ENCODE measurements at places on chromosomes 11 and 22.
A peak's percentile ranks its signal among the peaks of the same experiment; 100 is the strongest.

DNA sequence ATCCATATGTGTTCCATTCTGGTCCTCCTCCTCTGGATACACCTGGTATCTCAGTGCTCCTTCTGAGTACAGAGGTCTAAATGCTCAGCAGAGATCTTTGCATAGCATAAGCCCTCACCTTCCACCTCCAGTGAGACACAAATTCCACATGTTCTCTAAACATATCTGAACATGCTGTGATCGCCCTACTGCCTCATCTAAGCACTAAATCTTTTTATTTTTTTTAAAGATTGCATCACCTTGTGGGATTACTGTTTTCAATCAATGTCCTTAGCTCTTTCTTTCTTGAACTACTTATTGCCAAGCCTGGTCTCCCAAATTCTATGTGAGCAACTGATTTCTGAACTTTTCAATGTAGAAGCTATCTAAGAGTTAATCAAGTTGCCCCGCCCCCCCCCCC is 113.4 kb downstream of the TRPC6 start:
- no peak for DNase-seq

DNA sequence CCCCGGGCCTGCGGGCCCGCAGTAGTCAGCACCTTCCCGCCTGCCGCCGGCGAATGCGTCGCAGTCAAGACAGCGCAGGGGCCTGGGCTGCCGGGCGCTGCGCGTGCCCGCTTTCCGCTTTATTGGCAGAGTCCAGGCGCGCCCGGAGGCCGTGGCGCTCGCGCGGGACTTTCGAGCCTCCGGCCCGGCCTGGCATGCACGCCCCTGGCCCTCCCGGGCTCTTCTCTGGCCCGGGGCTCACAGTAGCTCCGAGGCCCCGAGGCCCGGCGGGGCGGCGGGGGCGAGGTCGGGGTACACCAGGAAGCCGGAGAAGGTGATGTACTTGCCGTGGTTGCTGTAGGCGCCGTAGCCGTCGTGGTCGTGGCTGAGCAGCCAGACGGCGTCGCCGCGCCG is 3.1 kb downstream of the FAM180B start:
- no peak for DNase-seq

DNA sequence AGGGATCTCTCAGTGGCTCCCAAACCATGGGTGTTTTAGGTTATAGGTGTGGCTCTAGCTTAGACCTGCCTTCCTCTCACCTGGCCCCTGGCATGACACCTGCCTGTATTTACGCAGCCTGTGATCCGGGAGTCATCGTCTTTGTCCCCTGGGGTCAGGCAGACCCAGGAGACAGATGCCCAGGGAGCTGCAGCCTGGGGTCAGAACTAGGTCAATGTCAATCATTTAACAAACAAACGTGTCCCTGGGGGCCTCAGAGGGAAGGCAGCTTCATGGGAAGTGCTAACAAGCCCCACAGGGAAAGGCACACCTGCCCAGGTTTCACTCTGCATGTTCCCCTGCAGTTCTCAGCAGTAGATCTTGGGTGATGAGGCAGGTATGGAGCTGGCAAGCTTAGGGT is 12.0 kb downstream of the BACE1-AS start:
- DNase-seq = peak; percentile 67

DNA sequence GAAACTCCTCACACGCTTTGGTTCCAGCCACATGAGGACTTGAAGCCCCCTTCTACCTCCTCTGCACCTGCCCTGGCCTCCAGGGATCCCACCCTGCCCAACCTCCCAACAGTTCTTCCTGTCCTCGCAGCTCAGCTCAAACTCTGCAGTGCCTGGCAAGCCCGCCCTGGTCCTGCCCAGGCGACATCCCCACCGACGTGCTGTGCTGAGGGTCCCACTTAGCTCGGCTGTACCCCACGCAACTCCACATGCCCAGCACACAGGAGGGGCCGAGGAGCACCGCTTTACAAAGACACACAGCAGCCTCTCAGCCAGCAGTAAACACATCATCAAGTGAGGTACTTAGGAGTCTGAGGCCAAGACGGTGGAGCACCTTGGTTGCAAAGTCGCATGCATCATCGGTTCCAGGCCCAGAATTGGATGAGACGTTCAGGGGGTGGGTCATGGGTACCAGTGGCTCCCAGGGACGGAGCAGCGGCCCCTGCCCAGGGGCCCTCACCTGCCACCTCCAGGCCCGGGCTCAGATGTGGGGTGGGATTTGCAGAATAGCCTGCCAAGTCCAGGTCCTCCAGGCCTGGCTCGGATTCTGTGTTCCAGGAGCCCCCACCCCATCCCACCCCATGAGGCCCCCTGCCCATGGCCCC is 72.6 kb downstream of the CELSR1 start:
- no peak for DNase-seq

GRCh38 chr11:25961539-25961938 is 370.4 kb upstream of the ANO3 start:
- DNase-seq = no peak

DNA sequence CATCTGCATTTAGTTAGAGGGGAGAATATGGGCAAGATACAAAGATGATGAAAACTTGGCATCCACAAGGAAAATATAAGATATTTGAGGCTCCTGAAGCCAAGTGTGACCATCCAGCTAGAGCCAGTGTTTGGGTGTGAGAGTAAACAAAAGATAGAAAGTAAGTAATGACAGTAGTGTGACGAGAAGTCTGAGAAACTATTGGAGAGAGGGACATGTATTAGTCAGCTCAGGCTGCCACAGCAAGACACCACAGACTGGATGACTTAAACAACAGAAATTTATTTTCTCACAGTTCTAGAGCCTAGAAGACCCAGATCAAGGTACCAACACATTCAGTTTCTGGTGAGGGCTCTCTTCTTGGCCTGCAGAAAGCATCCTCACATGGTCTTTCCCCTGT is 6.4 kb upstream of the CCKBR start:
- no peak for DNase-seq

- DNase-seq = no peak
These were observed 865 bp downstream of the RBM14 start for GRCh38 chr11:66617155-66617834.

- no peak for DNase-seq
These were observed 23.0 kb downstream of the ZFTA start for GRCh38 chr11:63745304-63746170.

DNA sequence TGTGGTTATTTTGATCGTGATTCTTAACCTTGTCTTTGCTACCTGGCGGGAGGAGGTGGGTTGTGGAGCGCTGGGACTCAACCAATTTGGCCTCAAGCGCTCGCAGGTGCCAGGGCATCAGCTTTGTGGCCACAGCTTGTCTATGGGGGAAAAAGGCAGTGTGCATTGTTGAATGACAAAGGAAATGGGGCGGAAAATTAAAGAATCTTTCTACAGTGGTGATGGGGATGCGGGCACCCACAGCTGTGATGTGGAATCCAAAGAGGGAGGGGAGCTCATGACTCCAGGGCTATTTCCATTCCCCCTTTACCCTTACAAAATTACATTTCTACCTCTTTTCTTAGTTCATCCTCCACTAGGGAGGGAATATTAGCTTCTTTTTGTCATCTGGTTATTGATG is 1.1 kb downstream of the SLC6A5 start:
- no peak for DNase-seq

- no peak for DNase-seq
These were observed 308.7 kb downstream of the DDX10 start for GRCh38 chr11:108973402-108974162.

DNA sequence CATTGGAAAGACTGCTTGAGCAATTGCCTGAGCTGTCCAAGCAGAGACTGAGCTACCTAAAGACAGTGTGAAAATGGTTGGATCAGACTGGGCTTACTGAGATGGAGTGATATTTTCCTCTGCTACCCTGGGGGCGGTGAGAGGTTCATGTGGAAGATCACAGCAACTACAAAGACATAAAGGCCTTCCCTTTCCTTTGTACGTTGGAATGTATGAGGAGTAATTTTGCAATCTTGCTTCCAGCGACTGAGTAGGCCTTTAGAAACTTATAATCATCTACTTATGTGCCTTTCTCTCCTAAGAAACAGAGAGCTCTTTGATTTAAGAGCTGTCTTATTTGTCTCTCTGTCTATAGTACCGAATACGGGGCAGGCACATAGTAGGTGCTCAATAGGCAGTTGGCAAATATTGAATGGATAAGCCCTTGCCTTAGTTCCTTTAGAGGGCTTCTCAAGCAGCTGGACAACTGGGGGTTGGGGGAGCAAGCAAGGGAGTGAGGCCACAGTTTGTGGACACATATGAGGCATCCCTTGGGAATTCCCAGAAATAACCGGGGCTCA is 2.4 kb upstream of the HEPACAM start:
- no peak for DNase-seq

DNA sequence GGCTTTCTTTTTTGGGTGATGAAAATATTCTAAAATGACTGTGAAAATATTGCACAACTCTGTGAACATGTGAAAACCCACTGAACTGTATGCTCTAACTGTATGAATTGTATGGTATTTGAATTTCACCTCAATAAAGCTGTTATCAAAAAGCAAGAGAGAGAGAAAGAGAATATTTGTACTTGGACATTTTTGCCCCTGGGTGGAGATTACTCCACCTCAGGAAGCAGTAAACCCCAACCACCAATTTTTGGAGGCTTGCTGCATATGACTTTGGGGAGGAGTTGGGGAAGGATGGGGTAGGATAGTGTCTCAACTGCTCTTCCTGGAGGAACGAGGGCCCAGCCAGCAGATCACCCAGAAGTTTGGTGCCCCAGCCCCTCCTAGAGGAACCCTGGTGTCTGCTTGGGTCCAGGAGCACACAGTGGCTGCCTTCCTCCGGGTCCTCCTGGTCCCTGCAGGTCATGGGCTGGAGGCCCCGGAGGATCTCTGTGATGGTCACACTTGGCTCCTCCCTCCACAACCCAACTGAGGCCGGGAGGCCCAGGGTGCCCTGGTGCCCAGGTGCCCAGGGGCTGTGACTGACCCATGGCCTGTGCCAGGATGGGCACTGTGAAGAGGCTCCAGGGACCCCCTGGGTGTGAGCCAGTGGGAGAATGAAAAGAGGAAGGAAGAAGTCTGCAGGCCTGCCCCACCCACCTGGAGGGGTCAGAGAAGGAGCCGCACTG is 15.3 kb upstream of the PICK1 start:
- no peak for DNase-seq

DNA sequence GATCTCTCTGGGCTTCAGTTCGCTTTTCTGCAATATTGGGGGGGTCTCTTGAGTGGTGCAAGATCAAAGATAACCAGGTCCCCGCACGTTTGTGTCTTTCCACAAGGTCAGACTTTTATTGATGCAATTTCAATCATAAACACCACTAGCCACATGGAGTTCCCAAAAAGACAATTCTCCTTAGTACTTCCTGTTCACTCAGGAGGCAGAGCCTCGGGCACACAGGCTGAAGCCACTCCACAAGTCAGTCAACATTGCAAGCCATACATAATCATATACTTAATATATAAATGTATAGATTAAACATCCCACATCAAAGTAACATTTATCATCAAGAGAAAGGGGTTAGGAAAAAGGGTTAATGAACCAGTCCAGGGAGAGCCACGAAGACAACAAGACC is 12.0 kb downstream of the ST14 start:
- no peak for DNase-seq

GRCh38 chr11:2413742-2414579 is 13.4 kb downstream of the TSSC4 start:
- no peak for DNase-seq

DNA sequence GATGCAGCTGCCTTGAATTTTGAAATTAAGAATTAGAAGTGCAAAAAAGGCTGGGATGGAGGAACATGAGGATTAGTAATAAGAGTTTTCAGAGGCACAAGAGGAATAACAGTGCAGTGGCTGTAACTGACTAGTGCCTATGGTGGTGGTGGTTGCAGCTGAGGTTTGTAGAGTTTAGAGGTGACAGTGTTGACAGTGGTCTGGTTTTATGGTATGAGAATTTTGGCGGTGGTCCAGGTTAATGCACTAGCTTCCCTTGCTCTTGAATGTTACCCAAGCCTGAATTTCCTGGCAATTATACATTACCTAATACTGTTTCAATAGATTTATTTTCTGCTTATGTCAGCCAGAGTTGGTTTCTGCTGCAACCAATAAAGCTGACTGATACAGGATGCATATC is 112.8 kb upstream of the C11orf87 start:
- DNase-seq = no peak

- no peak for DNase-seq
These were observed 3.1 kb upstream of the APOBEC3G start for GRCh38 chr22:39073981-39074380.

- DNase-seq = no peak
These were observed 52.0 kb downstream of the ABTB2 start for GRCh38 chr11:34305780-34306179.

DNA sequence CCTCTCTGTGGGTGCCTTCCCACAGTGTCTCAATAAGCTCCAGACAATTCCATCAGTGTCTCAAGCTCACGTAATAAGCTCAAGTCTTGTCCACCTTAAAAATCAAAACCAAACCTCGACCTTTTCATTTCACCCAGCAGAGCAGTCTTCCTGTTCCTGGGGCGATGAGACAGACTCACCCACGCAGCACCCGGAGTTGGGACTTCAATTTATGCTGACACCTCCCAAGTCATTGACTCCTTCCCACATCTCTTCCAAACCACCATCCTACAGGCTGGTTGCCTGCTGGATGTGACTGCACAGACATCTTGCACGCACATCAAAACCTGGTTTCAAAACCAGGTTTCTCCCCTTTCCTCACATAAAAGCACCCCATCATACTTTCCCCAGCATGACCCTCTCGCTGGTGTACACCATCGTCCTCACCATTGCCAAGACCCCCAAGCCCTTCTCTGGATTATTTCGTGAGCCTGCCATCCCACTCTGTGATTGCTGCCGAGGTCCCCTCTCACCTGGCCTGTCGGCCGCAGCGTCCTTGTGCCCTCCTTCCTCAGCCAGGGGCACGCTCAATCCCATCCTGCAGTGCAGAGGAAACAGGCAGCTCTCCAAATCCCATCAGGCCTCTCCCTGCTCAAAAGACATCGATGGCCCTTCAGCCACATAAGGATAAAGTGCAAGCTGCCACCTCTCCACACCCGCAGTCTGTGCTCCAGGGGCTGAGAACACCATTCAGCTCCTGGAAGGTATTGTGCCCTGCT is 45.1 kb upstream of the FBXO3 start:
- no peak for DNase-seq

DNA sequence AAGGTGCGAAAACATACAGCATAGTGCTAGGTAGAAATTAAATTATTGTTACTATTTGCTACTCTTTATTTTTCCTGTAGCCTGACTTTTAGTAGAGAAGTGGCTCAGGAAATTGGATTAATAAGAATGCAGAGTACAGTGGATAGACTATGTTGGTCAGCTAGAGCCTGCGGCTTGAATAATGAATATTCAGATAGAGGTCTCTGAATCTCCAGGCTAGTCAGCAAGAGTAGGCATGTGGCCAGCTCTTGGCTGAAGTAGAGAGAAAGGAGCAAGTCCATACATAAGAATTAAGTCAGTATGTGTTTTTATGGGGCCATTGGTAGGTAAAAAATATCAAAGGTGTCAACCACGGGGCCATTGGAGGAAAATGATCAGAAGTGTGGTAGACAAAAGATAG is 413.5 kb downstream of the NELL1 start:
- DNase-seq = no peak

- DNase-seq = peak; percentile 52
These were observed 31.2 kb downstream of the PDE2A start for GRCh38 chr11:72642884-72643522.

All from NCI-H1436 (cell line).